ENCODE measurements at places on chromosomes 3 and 15. TPM values are rescaled to one million over a fixed set of nuclear protein-coding genes. Genes with fewer than 3 reads are reported as not detected.

GRCh38 chr15:90866161-90866715 is 2.1 kb upstream of the FURIN start:
- DNase-seq, result no peak

DNA sequence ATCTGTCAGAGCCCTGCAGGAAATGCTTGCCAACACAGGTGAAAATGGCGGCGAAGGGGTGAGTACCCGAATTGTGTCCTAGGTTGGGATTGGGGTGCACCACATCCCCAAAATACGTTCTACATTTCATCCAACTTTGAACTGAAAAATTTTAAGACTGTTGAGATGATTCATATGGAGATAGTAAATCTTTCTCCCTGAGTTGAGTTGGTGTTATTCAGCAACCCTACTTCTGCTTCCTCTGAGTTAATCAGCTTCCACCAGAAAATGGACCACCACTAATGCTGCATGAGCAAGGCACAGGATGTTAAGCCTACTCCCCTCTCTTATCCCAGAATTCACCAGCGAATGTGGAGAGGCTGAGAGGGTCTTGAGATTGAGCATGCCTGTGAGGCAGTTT is 192.9 kb downstream of the RYR3 start:
- no peak for DNase-seq

GRCh38 chr3:185960522-185961288 is 22.9 kb upstream of the TRA2B start:
- DNase-seq, result no peak

DNA sequence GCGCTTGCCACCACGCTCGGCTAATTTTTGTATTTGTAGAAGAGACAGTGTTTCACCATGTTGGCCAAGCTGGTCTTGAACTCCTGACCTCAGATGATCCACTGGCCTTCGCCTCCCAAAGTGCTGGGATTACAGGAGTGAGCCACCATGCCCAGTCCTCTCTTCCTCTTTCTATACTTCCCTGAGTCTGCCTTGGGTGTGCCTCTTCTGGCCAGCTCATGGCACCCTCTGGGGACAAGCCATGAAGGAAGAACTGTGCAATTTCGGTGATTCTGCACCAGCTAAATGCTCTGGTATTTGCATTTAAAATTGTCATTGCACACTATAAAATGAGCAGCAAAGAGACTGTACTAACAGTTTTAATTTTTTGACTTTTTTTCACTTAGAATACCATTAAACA is 66.6 kb downstream of the IL20RB start:
- DNase-seq, result no peak

- DNase-seq, result no peak
Observed at GRCh38 chr15:62404194-62404985, 239.3 kb upstream of the C2CD4B start.

DNA sequence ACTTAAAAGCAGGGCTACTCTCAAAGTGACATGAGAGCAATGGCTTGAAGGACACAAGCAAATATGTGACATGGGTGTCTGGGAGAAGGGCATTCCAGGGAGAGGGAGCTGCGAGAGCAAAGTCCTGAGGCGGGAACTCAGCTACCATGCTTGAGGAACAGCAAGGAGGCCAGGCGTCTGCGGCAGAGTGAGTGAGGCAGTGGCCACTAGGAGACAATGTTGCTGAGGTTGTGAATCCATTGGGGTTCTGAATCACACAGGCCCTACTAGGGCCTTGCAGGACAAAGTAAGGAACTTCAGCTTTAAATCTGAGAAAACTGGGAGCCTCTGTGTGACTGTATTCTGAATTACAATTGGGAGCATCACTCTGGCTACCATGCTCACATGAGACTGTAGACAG is 94.1 kb upstream of the PRICKLE2 start:
- no peak for DNase-seq

The GOLGA6D gene
- not detected for total RNA-seq
